ENCODE measurements at places on chromosomes 6 and 20.

DNA sequence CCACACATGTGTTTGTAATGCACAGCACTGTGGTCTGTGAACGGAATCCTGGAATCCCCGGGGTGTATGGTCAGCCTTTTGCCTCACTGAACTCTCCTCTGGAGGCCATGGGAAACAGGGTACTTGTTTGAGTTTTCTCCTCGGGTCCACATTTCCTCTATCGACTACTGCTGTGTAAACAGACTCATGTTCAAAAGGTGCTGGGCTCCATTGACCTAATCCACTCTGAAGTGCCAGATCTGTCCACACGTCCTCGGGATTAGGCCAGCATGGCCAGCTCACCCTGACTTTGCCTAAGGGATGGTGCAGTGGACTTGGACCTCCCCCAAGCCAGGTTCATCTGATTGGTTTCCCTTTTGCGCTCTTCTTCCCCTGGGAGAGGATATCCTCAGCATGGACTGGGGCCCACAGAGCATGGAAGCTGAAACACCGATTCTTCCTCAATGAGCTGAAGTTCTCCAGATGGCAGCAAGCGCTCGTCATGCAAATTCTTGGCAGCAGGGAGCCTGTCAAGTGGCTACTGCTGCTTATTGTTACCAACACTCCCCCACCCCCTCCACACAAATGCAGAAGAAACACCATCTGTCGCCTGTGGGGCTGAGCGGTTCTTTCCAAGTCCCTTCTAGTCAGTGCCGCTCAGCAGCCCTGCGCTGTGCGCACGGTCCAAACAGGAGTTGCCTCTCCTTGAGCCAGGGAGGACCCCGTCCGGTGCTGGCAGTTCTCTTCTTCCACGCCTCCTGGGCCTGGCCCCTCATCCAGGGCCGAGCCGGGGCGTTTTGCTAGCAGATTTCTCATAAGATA lies 292.6 kb upstream of the MARCKS start:
- no peak for DNase-seq

DNA sequence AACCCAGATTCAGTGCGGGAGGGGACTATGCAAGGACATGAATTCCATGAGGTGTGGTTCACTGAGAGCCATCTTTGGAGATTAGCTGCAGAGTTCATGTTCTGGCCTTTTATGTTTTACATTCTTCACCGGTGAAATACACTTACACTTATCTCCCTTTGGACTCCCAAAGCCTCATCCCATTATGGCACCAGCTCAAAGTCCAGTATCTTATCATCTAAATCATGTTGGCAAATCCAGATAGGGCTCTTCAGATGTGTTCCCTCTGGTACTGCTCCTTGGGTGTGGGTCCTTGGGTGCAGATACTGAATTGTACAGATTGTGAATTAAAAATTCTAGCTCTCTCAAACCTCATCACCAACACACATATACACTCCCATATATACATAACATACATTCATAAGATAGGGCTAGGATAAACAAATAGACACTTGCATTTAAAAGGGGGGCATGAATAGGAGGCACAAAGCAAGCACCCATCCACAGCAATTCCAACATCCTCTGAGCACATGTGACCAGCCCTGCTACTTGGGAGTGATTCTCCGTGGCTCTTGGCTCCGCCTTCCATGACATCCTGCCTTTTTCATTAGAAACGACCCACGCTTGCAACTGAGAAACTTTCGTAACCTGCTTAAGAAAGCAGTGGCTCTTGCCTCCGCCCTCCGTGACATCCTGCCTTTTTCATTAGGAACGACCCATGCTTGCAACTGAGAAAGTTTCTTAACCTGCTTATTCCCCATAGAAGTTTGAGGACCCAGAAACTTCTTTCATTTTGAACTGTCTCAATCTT lies 53.6 kb upstream of the LRRC1 start:
- no peak for DNase-seq

GRCh38 chr6:56850626-56851025 lies 104.3 kb upstream of the BEND6 start:
- no peak for DNase-seq

DNA sequence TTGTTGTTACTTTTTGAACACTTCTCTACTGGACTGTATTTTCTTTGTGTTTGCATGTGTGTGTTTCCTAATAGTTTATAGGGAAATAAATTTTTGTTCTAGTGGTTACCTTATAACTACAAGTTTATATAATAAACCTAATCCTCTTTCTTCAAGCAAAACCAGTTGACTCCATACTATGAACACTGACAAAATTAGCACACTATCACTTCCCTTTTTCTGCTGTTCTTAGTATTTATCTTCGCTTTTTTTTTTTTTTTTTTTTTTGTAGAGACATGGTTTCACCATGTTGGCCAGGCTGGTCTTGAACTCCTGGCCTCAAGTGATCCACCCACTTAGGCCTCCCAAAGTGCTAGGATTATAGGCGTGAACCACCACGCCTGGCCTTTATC lies 25.0 kb upstream of the C6orf62 start:
- no peak for DNase-seq

GRCh38 chr6:107582086-107582485 lies 92.2 kb downstream of the SOBP start:
- no peak for DNase-seq

DNA sequence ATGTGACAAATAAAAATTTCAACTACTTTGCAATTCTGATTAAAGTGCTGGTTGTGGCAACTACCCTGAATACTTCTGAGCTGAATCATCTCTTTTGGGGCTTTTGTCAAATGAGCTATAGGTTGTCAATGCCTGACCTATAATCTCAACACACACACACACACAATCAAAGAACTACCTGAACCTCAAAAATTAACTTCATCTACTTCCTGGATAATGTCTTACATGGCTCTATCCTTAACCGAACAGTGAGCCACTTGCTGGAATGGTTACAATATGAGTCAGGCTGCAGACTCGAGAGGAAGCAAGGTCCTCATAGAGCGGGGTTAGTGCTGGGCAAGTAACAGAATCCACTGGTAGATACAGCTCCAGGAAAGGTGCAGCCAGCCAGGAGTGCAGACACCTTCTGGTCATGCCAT lies 70.6 kb upstream of the DST start:
- DNase-seq = no peak

- DNase-seq = no peak
Measured at GRCh38 chr6:109793792-109794191, 102.7 kb downstream of the FIG4 start.

GRCh38 chr6:29968130-29968529 lies 25.8 kb downstream of the HLA-A start:
- DNase-seq = no peak

DNA sequence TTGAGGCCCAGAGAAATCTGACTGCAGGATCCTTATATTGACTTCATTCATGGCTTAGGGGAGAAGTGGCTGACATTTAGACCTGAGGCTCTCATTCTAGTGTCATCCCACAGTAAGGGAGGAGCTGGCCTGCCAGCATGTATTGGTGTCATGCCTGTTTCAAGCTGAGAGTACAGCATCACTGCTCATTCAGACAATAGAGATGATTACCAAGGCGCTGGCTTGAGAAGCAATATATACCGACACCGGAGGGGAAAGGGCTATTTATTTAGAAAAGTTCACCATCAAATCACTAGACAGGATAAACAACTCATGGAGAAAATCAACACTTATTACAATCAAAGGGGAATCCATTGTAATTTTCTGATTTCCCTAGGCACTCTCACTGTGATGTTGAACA lies 84.4 kb upstream of the HDAC2 start:
- no peak for DNase-seq

GRCh38 chr6:121510568-121511177 lies 75.2 kb downstream of the GJA1 start:
- DNase-seq = no peak

- DNase-seq = no peak
Measured at GRCh38 chr6:35065441-35065800, 75.7 kb downstream of the TCP11 start.

GRCh38 chr6:8149350-8149749 lies 47.0 kb upstream of the EEF1E1 start:
- DNase-seq = no peak

- no peak for DNase-seq
Measured at GRCh38 chr20:64131406-64131805, 24.0 kb upstream of the NPBWR2 start.

GRCh38 chr20:20000211-20000968 lies 16.8 kb upstream of the NAA20 start:
- no peak for DNase-seq

- no peak for DNase-seq
Measured at GRCh38 chr6:151627689-151628444, 134.1 kb downstream of the CCDC170 start.

GRCh38 chr6:143205131-143205535 lies 144.4 kb downstream of the AIG1 start:
- DNase-seq = no peak

- no peak for DNase-seq
Measured at GRCh38 chr6:53395986-53396385, 47.2 kb upstream of the ELOVL5 start.

GRCh38 chr6:89581689-89582088 lies 56.9 kb downstream of the LYRM2 start:
- no peak for DNase-seq

- DNase-seq = no peak
Measured at GRCh38 chr6:5898563-5898962, 108.2 kb downstream of the NRN1 start.

GRCh38 chr6:32073101-32073500 lies 34.9 kb downstream of the CYP21A2 start:
- DNase-seq = no peak

GRCh38 chr6:135936606-135937005 lies 85.1 kb downstream of the PDE7B start:
- no peak for DNase-seq

- no peak for DNase-seq
Measured at GRCh38 chr6:257774-258173, 34.5 kb upstream of the DUSP22 start.

DNA sequence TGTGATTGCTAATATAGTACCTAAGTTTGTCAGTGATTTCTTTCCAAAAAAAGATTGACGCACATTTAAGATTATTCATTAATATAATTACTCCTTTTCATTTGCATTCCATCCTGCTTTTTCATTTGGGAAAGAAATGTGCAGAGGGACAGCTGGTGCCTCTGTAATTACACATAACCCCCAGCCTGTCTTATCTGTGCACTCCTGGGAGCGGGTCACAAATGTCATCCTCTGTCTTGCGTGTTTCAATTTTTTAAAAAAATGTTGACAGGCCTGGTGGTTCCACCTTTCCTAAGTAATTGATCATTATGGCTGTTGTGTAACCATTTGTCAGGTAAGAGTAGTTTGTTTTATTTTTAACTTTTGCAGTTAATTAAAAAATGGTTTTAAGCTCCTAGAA lies 92.7 kb downstream of the SLX4IP start:
- no peak for DNase-seq

DNA sequence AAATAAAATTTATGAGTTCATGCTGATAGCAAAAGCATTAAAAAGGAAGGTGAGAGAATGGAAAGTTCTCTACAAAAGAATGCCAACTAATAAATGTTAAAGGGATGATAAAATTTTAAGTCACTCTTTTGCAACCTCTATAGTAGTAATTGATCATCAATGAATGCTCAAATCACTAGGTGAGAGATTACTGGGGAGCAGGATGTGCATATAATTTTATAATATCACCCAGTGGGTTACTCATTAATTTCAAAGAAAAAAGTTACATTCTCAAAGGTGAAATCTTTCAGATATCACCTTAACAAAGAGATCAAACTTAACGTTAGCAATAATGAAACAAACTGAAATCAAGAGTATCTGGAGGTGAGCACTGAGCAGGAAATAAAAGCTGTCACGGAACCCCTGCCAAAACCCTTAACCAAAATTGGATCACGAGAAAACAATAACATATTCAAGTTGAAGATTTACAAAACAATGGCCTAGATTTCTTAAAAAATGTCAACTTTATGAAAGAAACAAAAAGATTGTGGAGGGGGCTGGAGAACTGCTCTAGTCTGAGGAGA lies 45.5 kb upstream of the TMEM244 start:
- no peak for DNase-seq

GRCh38 chr6:6984585-6985366 lies 123.0 kb upstream of the RREB1 start:
- DNase-seq = no peak

- no peak for DNase-seq
Measured at GRCh38 chr6:1496836-1497760, 107.7 kb downstream of the FOXF2 start.

- DNase-seq = no peak
Measured at GRCh38 chr20:34748709-34749108, 44.6 kb downstream of the TP53INP2 start.

DNA sequence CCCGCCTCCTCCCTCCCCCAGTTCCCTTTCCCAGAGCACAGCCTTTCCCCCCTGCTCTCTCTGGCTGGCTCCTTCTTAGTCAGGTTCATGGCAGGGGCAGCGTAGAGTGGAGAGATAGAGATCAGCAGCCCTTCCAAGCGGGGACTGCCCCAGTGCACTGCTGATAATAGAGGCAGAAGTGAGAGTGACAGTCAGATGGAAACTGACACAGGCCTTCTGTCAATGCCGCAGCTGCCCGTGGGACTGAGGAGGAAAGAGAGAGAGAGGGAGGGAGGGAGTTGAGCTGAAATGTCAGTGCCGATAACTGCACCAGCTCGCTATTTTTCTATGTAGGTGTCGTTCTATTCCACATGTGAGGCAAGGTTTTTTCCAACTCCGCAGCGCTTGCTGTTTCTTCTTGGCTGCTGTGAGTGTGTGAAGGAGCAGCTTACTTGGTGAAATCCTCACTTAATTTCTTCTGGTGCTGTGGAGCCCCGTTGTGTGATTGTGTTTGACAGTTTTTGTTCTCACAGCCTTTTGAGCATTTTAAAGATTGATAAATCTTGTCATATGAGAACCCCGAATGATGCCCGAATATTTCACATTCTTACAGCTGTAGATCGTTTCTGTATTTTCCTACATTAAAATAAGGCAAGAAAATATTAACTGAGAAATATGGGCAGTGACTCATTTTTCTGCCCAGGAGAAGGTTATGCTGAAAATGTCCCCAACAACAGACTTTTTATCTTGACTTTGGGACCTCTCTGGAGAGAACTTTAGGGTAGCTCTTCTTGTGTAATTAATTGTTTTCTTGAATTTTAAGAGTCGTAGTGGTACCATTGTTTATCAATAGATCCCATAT lies 386.4 kb upstream of the MMS22L start:
- DNase-seq = no peak

GRCh38 chr6:132275066-132275970 lies 126.0 kb downstream of the MOXD1 start:
- DNase-seq = no peak

GRCh38 chr20:19964289-19965265 lies 52.6 kb upstream of the NAA20 start:
- DNase-seq = no peak

DNA sequence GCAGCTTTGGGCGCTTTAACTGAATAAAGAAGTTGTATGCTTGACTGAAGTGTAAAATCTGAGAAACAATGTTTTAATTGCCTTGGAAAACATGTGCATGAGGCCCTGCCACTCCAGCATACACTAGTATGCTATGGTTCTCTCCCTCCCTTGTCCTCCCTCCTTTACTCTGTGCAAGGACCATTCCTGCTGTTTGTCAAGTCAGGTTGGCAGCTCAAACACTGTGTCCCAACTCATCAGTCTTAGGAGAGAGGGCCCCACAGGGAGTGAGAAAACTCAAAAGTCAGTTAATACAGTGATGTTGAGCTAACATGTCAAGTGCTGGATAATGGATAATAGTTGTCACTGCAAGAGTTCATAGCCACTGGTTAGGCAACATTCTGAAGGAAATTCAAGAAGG lies 543.6 kb downstream of the GRIK2 start:
- DNase-seq = no peak
